Activated naive CD4-positive, alpha-beta T cell treated with anti-CD3 and anti-CD28 coated beads, Interleukin-2, amount 50 U/mL, for 72 hours (primary cell): ENCODE measurements at places on chromosomes 16 and 17. TPM values are rescaled to one million over a fixed set of nuclear protein-coding genes. Genes with fewer than 3 reads are reported as not detected.

GRCh38 chr16:63241497-63242028 is 1205.3 kb upstream of the CDH8 start:
- no peak for DNase-seq

GRCh38 chr17:41507315-41507880 is 2.0 kb upstream of the KRT13 start:
- no peak for DNase-seq

- no peak for DNase-seq
Measured at GRCh38 chr17:41580244-41580575, 6.5 kb downstream of the KRT14 start.

ODAD4 gene
- total RNA-seq: 1.2 TPM

- no peak for DNase-seq
Measured at GRCh38 chr17:33803199-33803685, 451.8 kb upstream of the CCL2 start.

GRCh38 chr16:50201787-50202186 is 48.7 kb downstream of the TENT4B start:
- DNase-seq: no peak

DNA sequence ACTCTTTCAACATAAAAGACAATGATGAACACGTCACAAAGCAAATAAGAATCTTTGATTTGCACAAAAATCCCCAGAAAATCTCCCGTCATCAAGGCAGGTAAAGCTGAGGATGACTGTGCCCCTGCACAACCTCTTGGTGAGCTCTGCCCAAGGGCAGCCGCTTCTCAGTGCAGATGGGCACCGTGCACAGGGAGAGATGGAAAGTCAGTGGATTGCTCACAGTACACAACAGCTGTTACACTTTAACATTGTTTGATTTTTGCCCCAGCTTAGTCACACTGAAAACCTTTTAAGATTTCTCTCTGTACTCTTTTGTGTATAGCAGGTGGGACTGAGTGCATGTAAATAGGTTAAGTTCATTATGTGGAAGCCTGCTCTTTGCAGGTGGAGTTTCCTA is 104.2 kb downstream of the CDK5R1 start:
- no peak for DNase-seq

APPBP2 gene
- total RNA-seq: 24.5 TPM

DNA sequence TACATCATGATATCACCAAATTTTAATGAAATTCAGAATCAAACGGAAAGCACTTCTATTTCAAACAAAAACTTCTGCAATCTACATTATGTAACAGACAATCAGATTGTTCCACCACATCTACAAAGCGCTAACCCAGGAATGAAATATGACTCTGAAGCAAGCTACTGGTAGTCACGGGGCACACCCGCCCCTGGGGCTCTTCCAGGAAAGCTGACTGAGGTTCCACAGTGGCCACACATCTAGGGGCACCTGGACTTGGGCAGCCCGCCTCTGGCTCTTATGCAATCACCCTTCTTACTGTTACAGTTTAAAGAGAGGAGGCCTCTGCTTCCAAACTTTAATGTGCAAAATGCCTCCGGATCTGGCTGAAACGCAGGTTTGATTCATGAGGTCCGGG is 27.5 kb downstream of the ZCCHC14 start:
- no peak for DNase-seq

GRCh38 chr17:78144147-78144719 is 2.0 kb upstream of the C17orf99 start:
- no peak for DNase-seq

CUEDC1 gene
- 0.84 TPM for total RNA-seq
